NCI-H146 (cell line): ENCODE measurements at places on chromosomes 2 and 18.

DNA sequence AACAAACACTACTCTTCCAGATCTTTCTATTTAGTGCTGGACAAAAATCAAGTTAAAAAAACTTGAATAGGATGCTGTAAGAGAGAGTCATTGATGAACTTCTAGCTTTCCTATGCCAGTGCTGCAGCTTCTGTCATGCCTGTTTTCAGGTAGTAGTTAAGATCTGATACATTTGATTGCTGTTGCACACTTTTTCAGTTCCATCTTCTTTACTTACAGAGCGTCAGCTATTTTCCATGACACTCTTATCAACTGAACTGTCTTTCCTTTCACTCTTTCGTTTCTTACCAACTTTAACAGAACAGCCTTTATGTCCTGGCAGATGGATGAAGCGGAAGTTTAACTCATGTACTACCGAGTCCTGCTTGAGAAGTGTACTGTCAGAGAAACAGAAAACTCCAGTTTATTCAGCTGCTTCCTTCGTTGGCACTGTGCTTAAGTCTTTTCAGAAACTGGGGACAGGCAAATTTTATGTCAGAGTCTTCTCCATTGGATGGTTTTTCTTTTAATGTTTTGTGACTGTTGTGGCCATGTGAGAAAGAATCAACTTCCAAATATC is 145.9 kb upstream of the KLHL14 start:
- no peak for DNase-seq

GRCh38 chr2:207110310-207110709 is 55.4 kb downstream of the KLF7 start:
- DNase-seq, result no peak

DNA sequence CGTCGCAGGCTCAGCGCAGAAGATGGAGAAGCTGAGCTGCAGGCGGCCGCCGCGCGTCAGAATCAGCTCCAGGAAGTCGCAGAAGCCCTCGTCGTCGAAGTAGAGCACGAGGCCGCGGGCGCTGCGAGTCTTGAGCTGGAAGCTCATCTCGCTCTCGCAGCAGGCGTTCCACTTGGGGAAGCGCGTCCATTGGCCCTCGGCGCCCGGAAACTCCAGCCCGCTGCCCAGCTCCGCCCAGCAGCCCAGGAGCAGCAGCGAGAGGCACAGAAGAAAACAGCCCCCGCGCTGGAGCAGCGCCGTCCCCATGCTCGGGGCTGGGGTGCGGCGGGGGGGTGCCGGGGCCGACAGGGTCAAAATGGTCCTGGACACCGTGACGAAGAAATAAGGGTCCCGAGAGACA is 4.0 kb downstream of the NRXN1 start:
- DNase-seq, result no peak

- DNase-seq, result no peak
Measured at GRCh38 chr2:148719941-148720436, 75.4 kb downstream of the EPC2 start.
